Cardiac fibroblast (primary cell): ENCODE measurements at places on chromosomes 3 and 15.

DNA sequence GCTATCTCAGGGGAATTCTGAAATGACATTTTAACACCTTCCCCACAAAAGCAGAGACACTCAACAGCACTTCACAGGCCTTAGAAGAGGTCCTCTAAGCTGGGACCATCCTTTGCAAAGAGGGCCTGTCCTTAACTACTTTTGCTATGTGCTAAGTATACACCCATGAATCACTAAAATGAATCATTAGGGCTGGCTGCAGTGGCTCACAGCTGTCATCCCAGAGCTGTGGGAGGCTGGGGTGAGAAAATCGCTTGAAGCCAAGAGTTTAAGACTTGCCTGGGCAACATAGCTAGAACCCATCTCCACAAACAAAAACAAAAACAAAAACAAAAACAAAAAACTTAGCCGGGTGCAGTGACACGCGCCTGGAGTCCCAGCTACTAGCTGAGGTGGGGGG lies 53.9 kb upstream of the MELTF start:
- DNase-seq: peak; percentile 92

GRCh38 chr3:109275702-109276293 lies 40.5 kb downstream of the DPPA2 start:
- DNase-seq: peak; percentile 67

GRCh38 chr3:50671331-50671730 lies 3.4 kb upstream of the DOCK3 start:
- DNase-seq: peak; percentile 72

GRCh38 chr3:168233001-168233400 lies 137.3 kb upstream of the GOLIM4 start:
- DNase-seq: no peak

GRCh38 chr3:18683900-18684299 lies 258.8 kb upstream of the SATB1 start:
- no peak for DNase-seq

- no peak for DNase-seq
Measured at GRCh38 chr3:50174947-50175524, 16.4 kb upstream of the GNAT1 start.

DNA sequence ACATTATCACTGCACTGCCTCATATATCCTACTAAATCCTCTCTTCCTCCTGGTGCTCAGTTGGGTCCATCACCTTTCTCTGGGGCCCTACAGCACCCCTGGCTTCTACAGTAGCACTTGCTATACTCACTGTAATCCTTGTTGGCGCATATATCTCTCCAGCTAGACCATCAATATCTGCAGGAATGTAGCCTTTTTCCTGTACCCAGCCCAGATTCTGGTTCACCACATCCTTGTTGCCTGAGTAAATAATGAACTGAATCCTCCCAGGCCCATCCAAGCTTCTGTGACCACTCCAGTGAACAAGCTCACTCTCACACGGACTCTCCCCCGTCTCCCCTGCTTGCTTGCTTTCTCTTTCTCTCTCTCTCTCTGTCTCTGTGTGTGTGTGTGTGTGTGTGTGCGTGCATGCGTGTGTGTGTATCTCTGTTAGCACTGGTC lies 62.5 kb upstream of the LIPC start:
- peak; percentile 52 for DNase-seq

GRCh38 chr3:149216193-149216869 lies 5.3 kb downstream of the CP start:
- DNase-seq: peak; percentile 54

GRCh38 chr3:16759227-16759903 lies 125.4 kb upstream of the PLCL2 start:
- no peak for DNase-seq

- DNase-seq: no peak
Measured at GRCh38 chr15:84811151-84811550, 6.0 kb upstream of the ALPK3 start.

GRCh38 chr3:135261916-135262315 lies 466.9 kb downstream of the EPHB1 start:
- DNase-seq: no peak
